Islet precursor cell (in vitro differentiated cells): ENCODE measurements at places on chromosomes 7 and 10.

- DNase-seq, result no peak
These were observed 29.0 kb upstream of the ADAM12 start for GRCh38 chr10:126417220-126417825.

DNA sequence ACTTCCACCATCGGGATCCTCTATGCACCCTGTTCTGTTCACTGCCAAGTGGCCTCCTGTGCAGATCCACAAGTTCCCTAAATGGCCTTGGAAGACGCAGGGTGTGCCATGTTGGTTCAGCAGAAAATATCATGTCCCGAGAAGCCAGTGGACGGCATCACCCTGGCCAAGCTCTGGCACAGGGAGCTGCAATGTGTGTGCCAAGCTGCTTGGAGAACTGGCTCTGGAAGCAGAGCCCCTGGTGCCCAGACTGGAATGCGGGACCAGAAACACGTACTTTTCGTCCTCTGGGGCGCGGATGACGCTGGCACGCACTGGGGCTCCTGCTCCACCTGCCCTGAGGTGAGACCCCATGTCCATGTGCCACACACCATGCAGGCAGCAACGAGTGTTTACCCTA, 124.7 kb upstream of the CARD11 start:
- DNase-seq, result no peak

- no peak for DNase-seq
These were observed 74.4 kb downstream of the SEPTIN7 start for GRCh38 chr7:35875292-35875691.

DNA sequence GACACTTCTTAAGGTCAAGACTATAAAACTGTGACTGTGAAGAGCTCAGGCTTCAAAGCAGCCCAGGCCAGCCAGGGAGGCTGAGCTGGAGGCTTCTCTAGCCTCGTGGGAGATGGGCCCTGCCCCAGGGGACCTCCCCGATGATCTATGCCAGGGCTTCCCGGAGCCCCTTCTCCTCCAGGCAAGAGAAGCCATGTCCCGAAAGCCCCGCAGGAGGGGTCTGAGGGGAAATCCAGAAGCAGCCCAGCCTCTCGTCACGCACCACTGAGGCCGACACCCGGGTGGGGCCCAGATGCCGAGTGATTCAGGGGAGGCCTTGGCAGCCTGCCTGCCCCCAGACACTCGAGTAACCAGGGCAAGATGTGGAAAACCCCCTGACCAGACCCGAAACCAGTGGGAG, 63.7 kb downstream of the PROSER2 start:
- no peak for DNase-seq

GRCh38 chr7:77269360-77270093, 69.9 kb upstream of the FGL2 start:
- DNase-seq, result no peak

DNA sequence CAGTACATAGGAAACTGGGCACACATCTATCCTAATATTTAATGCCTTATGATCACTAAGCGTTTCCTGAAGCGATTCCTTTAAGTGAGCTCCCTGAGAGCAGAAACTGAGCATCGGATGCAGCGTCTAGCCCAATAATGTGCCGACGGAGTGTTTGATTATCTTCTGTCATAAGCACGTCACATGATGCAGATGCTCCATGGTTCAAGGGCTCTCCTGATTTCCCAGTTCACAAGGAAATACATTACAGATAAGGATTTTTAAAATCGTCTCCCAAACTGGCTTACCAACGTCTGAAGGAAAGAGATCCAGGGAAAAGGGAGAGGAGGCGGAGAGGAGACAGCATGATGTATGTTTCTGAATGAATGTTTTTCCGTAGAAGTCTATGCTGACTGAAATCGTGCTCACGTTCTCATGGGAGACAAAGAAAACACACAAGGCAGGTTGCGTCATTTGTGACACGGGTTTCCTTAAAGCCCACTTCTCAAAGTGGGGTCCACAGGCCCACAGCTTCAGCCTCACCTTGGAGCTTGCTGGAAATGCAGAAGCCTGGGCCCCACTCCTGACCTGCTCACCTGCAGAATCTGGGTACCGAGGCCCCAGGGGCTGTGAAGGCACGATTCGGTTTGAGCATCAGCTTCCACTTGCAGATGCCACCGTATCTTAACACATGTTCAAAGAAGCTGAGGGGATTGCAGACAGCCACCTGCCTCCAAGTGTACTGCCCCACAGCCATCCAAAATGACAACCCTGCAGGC, 21.5 kb upstream of the INSIG1 start:
- DNase-seq, result no peak

DNA sequence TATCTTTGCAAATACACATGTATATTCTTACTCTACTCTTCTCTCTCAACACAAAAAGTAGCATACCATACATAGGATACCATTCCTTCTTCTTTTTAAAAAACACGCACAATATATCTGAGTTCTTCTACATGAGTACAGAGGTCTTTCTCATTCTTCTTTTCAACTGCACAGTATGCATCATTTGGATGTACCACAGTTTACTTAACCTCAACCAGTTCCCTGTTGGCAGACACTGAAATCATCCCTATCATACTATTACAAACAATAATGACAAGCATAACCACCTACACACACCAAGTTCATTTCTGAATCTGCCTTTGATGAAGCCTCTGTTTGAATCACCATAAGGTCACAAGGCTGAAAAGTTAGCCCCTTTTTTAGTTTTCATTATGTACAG, 25.7 kb upstream of the GGCT start:
- DNase-seq, result no peak

- peak; percentile 40 for DNase-seq
These were observed 88.3 kb downstream of the CHST15 start for GRCh38 chr10:124005091-124005490.

DNA sequence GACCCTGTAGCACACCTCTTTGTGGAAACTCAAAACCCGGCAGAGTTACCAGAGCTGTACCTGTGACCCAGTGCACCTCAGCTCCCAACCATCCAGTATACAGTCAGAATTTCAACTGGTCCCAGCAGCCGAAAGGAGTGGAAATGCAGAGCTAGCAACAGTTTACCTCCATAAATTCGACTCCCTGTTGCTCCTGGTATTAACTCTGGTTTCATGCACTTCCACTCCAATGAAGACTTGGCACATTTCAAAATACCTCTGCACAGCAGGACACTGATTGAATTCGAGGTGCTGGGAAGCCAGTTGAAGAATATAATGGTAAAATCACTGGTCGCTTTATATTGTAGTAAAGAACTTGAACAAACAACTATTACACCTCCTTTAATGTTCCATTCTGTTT, 17.9 kb upstream of the TIAL1 start:
- no peak for DNase-seq

DNA sequence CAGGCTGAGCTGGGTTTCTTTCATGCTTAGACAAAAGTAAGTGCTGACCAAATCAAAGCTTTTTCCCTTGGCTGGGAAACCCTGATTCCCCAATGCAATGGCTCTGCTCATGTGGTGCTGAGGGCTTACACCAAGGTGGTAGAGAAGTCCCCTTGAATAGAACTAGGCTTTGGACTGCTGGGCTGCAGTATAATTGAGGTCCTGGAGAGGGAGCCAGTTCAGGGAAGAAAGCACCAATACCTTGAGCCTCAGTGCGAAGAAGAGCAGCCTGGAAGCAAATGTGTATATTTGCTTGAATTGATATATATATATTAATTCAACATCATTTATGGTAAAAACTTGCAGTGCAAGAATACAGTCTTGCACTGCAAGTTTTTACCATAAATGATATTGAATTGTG, 391.1 kb downstream of the RPS24 start:
- no peak for DNase-seq

DNA sequence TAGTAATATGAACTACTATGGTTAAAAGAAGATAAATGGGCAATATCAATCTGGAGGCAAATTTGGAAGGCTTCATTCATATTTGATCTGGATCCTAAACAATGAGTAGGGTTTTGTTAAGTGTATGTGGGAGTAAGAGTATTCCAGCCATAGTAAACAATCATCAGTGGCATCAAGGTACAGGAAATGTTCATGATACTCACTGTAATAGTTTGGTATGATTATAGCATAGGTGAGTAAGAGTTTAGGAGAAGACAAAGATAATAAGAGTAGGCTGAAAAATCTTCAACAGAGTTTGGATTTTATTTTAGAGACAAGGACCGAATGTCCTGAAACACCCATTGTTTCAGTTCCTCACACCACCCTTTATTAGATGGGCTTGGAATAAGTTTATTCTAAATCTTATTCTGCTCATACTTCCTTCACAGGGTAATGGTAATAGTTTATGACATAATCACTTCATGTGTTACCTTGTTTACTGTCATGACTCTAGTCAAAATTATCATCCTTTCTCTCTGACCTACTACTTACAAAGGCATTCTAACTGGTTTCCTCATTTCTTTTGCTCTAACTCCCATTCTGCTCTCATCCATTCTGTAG, 38.9 kb downstream of the BRAF start:
- DNase-seq, result no peak
